ENCODE measurements at places on chromosomes 4 and X.

GRCh38 chrX:153495362-153495751 is 577 bp downstream of the BGN start:
- no peak for DNase-seq

- DNase-seq: no peak
Observed at GRCh38 chr4:54568184-54568583, 89.6 kb upstream of the KIT start.

DNA sequence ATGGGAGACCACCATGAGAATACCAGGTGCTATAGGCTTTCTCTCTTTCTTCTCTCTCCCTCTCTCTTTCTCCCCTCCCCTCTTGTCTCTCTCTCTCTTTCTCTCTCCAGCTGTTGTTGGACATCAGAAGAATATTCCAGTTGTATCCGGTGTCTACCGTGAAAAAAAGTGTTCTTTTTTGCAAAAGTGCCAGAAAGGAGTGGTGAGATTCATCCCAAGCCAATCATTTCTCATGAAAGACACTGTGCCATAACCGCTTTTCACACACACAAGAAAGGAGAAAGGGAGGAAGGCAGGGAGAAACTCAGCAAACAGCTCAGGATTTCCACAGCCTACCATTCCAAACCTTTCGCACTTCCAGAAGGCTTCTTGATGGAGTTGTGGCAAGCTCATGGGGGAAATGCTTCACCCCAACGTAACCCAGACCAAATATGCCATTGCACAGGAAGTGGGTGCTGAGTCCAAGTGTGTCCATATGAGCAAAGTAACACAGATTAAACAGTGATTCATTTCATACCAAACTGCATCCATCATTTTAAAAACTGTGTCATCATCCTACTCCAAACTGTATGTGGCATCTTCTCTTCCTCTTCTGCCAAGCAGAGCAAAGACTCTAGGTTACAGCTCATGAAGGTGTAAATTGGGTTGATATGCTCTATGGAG is 224.0 kb downstream of the APBB2 start:
- DNase-seq: no peak

DNA sequence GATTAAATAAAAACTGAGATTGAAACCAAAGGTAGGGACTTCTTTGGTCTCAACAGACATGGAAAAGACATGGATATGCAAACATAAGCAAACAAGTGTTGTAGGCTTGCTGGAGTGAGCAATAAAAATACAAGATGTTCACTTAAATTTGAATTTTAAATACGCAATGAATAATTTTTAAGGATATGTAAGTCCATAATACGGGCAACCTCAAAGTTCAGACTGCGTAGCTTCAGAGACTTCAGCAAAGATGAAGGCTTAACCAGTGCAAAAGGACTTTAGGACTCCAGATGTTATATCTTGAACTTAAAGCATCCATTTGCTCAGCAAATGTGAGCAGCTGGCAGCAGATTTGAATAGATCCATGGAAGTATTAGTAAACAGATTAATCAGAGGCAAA is 549.3 kb downstream of the ARAP2 start:
- DNase-seq: no peak

DNA sequence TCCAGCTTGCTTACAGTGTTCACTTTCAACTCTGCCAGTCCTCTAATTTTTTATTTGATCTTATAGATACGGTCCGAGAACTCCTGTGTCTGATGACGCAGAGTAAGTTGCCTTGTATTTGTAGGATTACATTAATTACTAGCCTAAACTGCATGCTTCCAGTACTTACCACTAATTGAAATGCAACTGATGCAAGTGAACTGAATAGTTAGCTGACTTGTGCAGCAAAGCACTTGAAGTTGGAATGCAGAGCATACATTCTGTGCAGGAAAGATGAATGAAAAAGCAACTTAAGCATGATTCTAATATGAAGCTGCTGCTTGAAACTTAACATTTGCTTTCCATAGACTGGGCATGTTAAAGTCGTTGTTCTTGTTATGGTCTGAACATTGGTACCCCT is 100.9 kb downstream of the LIMCH1 start:
- no peak for DNase-seq

DNA sequence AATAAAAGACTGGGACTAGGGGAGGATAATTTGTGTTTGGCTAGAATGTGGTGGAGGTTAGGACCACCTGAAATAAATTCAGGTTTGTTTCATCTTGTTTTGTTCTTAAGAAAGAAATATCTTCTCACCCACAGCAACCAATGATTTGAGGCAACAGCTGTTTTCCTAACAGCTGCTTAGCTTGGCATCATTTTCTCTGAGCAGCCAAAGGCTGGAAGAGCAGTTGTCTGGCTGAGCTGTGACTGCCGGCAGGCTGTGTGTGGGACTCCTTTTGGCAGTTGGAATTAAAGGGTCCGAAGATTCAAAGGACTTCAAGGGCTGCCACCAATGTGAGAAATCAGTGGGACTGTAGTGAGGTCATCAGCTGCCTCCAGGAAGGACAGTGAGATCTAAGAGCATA is 5.0 kb downstream of the TRIM75 start:
- no peak for DNase-seq

- no peak for DNase-seq
Observed at GRCh38 chr4:180696460-180697092, 1546.6 kb upstream of the TENM3 start.

DNA sequence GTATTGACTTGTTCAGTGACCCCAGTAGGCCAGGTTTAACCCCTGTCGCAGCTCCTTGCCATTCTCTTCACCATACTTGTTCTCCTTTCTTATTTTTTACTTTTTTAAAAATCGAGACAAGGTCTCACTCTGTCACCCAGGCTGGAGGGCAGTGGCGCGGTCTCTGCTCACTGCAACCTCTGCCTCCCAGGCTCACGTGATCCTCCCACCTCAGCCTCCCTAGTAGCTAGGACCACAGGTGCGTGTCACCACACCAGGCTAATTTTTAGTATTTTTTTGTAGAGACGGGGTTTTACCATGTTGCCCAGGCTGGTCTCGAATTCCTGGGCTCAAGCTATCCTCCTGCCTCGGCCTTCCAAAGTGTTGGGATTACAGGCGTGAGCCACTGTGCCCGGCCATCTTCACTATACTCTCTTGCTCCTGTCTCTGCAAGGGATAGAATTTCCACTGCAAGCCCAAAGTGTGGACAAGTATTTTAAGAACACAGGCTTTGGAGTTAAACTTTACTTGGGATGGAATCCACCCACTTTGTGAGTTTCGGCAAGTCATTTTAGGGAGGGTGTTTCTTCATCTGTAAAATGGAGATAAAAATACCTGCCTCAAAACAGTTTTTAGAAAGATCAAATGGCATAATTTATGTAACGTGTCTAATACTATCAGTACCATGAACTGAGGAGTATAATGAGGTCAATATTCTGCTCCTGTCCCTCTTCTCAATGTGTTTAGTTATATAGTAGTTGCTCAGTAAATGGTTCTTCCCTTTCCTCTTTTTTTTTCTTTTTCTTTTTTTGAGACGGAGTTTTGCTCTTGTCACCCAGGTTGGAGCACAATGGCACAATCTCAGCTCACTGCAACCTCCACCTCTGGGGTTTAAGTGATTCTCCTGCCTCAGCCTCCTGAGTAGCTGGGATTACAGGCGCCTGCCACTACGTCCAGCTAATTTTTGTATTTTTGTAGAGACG is 973 bp downstream of the YIPF6 start:
- DNase-seq: no peak

DNA sequence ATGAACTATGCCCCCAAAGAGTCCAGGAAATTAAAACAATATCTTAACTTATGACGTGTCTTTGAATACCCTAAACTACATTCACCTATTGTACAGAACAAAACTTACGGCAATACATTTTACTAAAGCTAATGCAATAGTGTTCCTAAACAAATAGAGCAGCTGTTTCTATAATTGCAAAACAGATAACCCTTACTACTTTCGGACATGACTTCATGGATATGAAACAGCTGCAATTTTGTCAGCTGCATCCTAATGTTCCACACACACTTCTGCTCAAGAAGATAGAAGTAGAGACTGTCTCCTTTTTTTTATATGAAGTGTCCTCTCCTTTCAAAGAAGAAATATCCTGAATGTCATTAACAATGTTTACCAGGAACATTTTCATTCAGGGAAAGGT is 174.9 kb downstream of the ACTRT1 start:
- no peak for DNase-seq

GRCh38 chr4:73037057-73037456 is 32.5 kb downstream of the COX18 start:
- DNase-seq: no peak
